ENCODE measurements at places on chromosomes 5 and 9.

- DNase-seq = no peak
Observed at GRCh38 chr9:130681769-130682420, 11.7 kb upstream of the EXOSC2 start.

DNA sequence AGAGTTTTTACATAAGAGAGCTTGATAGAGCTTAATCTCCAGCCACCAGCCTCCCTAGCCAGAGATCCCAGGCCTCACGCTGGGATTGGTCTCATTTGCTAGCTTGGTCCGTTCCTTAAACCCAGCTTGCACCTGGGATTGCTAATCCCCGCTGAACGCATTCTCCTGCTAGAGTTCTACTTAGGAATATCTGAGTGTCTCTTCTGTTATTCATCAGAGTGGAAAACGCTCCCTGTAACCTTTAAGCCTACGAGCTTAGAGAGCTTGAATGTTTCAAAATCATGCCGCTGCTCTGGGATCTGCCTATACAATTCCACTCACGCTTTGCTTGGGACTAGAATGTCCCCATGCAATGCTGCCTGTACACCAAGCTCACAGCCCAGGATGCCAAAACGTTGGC is 201.8 kb downstream of the NSG2 start:
- no peak for DNase-seq

DNA sequence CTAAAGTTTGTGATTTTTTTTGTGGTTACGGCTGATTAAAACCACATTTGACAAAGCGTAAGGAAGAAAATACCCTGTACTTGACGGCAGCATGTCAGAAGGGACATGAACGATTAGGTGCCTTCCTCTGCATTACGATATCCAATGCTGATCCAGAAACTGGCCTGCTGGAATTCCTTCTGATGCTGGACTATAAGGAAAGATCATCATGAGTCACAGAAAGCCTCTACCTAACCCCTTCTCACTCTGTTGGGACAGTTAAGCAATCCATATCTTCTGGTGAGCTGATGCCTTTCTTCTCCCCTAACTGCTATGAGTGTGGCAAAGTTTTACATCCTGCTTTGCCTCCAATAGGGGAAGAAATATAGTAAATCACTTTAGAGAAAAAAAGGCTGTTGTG is 78.4 kb upstream of the PAPPA start:
- no peak for DNase-seq

- DNase-seq = no peak
Observed at GRCh38 chr5:126763371-126763770, 13.6 kb upstream of the LMNB1 start.
